ENCODE measurements at places on chromosomes 13 and 19.

- peak; percentile 39 for DNase-seq
These were observed 1395.8 kb downstream of the SLITRK5 start for GRCh38 chr13:89066868-89067466.

DNA sequence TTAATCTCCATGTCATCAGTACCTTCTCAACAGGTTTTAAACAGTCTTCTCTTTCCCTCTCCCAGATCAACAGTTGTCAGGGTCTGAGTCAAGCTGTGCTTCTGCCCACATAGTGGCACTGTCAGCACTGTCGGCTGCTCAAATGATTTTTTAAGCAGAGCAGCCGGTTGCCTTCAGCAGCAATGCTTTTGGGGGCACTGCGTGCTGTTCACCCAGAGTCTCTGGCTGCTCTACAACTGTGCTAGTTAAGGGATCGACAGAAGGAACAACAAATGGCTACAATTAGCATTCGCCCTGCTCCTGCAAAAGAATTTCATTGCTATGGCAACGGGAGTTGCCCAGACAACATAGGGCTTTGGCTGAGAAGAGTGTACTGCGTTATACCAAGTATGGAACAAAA, 412.9 kb downstream of the DIAPH3 start:
- DNase-seq = no peak

DNA sequence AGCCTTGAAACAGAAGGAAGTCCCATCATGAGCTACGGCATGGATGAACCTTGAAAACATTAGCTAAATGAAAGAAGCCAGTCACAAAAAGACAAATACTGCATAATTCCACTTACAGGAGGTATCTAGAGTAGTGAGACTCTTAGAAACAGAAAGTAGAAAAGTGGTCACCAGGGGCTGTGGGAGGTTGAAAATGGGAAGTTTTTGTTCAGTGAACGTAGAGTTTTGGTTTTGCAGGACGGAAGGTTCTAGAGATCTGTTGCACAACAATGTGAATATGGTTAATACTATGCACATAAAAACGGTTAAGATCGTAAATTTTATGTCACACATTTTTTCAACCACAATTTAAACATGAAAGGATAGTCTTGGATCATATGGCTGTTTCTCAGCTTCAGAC, 11.9 kb upstream of the SLC10A2 start:
- no peak for DNase-seq

- DNase-seq = no peak
These were observed 231.3 kb downstream of the TBC1D4 start for GRCh38 chr13:75250526-75251178.

DNA sequence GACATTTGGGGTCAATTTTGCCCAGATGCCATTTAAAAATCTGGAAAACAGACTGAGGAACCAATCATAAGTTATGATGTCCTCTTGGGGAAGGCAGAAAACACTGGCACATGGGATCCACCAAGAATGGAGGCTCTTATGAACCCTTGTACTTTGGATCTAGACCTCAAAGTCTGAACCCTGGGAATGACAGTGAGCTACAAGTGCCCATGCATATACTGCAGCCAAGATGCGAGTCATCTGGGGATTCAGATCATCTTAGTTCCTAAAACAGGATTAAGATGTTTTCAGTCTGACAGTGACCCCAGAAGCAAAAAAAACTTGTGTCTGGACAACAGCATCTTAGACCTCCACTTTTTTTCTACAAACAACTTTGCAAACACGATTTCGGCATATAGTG, 100.2 kb upstream of the SIAH3 start:
- no peak for DNase-seq

DNA sequence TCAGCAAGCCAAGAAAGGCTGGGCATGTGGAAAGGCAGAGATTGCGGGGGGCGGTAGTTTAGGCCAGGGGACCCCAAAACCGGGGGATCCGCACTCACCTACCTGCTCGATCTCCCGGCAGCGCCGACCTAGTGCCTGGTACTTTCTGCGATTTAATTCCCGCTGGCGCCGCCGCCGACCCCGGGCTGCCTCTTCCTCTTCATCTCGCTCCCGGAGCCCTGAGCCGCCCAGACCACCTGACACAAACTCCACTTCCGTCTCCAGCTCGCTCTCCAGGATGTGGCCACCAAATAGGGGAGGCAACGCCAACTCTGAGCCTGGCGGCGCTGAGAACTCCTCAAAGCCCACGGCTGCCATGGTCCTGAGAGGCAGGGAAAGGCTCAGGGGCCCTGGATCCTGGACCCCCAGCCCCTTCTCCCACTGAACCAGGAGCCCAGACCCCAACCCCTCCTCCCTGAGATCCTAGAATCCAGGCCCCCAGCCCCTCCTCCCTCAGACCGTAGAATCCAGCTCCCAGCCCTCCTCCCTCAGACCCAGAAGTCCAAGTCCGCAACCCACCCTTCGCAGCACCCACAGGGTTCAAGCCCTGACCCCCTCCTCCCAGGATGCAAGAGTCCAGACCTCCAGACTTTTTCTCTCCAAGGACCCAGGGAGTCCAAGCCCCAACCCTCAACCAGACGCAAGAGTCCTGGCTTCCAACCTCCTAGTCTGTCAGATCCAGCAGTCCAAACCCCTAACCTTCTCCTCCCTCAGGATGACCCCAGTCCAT, 933 bp downstream of the TFPT start:
- peak; percentile 62 for DNase-seq

DNA sequence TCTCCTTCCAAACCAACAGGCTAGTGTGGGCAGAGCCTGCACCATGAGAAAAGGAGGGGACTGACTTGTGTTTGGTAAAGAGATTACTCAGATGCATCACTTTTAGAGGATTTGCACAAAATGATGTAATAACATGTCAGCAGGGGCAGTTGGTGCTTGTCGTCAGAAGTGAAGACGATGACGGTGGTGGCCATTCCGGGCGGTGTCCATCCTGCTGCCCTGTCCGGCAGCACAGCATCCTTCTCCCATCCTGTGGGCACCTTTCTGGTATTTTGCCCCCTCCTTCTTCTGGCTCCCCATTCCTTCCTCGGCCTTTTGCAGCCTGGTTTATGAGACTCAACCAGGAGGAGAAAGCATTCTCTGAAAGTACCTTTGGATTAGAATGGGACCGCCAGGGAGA, 160.1 kb downstream of the TEX29 start:
- no peak for DNase-seq

DNA sequence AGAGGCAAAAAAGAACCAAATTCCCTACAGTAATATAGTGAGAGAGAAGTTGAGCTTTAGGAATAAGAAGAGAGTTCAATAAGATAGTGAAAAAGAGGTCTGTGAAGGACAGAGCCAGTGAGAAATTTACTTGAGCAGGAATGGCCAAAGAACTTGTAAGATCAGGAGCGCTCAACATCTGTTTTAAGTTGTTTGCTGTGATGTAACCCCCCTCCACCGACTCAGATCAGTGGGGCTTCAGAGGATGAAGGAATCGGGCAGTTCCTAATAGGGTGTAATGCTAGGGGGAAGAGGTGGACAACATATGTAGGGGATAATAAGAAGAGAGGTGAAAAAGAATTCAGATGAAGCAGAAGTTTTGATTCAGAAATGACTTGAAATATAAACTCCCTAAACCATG, 85.3 kb upstream of the FNDC3A start:
- DNase-seq = no peak

DNA sequence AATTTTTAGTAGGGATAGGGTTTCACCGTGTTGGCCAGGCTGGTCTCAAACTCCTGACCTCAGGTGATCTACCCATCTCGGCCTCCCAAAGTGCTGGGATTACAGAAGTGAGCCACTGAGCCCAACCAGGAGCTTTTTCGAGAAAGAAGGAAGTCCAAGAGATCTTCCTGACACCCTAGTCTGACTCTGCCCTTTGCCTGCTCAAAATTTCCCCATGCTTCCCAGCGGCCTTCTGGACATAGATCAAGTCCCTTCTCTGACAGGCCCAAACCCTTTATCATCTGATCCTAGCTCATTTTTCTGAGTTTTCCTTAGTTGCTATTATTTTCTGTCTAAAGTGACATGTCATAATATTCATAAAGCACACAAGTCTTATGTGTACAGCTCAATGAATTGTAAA, 1.5 kb upstream of the BAX start:
- DNase-seq = no peak

DNA sequence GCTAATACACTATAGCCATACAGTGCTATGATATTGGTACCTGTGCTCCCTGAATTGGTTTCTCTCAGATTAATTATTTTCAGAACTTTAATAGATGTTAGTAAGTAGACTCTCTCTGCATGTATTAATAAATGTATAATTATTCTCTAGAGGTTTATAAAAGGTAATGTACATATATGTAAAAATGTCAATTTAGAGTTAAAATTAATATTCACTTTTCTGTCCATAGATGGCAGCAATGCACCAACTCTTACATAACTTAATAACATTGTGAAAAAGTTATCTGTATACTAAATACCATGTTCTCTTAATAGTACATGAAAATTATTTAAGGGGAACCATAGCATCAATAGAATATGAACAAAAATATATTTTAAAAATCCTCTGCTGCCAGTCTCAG, 515.0 kb upstream of the KLHL1 start:
- DNase-seq = no peak

- DNase-seq = no peak
These were observed 18.5 kb downstream of the RASL11A start for GRCh38 chr13:27289011-27289665.

- peak; percentile 61 for DNase-seq
These were observed 42.2 kb downstream of the GATAD2A start for GRCh38 chr19:19447536-19448237.

DNA sequence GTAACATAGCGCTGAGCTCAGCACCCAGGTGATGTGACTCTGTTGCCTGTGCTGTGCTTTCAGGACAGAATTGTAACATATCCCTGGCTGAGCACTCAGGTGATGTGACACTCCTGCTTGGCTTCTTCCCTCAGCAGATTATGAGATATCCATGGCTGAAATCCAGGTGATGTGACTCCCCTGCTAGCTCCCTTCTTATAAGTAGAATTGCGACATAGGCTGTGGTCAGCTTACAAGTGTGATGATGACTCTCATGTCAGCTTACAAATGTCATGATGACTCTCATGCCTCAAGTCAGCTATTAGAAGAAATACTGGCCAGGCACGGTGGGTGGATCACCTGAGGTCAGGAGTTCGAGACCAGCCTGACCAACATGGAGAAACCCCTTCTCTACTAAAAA, 14.3 kb upstream of the ZNF429 start:
- no peak for DNase-seq

GRCh38 chr19:38361633-38362075, 12.7 kb upstream of the PSMD8 start:
- peak; percentile 70 for DNase-seq

GRCh38 chr19:2550431-2551171, 74.7 kb downstream of the GADD45B start:
- no peak for DNase-seq

DNA sequence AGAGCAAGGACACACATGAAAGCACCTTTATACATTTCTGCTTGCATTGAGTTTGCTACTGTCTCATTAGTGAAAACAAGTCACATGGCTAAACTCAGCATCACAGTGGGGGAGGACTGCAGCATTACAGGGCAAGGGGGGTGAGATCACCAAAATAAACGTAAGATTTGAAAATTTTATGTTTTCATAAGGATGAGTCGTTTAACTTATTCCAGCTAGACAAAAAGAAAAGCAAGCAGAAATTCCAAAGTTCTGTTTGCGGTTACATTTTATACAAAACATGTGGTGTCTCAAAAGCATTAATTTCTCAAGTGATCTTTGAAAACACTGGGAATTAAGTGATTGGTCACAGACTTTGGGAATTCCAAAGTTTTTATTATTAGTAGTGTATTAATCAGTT, 261.4 kb upstream of the RXFP2 start:
- DNase-seq = no peak

- no peak for DNase-seq
These were observed 35.2 kb upstream of the WDFY2 start for GRCh38 chr13:51549050-51549449.

DNA sequence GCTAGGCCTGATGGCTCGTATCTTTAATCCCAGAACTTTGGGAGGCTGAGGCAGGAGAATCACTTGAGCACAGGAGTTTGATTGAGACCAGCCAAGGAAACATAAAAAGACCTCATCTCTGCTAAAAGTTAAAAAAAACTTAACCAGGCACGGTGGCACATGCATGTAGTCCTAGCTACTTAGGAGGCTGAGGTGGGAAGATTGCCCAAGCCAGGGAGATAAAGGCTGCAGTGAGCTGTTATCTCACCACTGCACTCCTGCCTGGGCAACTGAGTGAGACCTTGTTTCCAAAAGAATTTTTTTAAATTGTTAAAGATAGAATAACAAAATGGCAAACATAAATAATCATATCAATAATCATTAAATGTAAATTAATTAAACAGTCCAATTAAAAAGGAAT, 365.8 kb downstream of the MTUS2 start:
- DNase-seq = no peak

DNA sequence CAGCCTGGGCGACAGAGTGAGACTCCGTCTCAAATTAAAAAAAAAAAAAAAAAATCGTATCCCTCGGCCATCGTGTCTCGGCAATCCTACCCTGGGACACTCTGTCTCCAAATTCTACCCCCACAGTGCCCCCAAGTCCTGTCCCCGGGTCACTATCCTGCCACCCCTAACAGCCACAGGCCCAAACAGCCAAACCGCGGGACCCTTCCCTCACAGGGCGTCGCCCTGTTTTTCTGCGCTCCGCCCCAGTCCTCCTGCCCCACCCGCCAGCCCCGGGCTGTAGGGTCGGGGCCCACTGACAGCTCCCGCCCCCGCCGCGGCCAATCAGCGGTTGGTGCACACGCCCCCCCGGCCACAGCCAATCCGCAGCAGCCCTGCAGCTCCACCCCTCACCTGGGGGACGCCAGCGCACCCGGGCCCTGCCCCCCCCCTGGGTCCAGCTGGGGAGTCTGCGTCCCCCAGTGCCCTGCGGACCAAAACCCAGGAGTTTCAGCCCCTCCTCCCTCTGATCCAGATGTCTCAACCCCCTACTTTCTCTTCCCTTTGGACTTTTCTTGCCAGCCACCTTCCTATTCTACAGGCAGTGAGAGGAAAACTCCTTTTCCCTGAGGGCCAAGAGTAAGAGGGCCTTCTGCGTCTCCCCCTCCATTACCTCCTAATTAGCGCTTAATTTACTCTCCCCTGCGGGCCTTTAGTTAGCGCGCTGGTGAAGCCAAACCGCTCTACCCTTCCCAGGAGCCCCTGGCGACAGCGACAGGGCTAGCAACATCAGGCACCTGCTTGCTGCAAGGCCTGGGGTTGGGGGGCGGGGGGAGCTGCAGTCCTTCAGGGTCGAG, 1.5 kb upstream of the BCAT2 start:
- DNase-seq = peak; percentile 72

DNA sequence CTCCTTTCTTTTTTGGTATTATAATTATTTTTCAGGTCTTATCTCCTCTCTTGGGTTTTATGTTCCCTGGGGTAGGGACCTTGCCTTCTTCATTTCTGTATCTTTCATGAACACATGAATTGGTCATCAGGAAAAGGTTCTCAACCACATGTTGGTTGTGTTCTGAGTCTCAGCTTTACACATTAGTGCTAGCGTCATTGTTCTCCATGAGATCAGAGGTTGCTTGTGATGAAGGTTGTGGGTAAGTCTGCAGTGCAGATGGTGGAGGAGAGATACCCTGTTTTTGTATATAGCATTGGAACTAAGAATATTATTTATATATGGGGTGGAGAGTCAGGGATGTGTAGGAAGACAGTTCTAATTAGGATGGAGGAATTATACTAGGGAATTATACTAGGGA, 24.5 kb upstream of the CEACAM8 start:
- no peak for DNase-seq
